NCI-H1092 (cell line): ENCODE measurements at places on chromosomes 16 and 17.

GRCh38 chr16:71637398-71637797 lies 11.4 kb downstream of the MARVELD3 start:
- DNase-seq: no peak

- no peak for DNase-seq
Measured at GRCh38 chr17:66468241-66469087, 166.1 kb downstream of the PRKCA start.

DNA sequence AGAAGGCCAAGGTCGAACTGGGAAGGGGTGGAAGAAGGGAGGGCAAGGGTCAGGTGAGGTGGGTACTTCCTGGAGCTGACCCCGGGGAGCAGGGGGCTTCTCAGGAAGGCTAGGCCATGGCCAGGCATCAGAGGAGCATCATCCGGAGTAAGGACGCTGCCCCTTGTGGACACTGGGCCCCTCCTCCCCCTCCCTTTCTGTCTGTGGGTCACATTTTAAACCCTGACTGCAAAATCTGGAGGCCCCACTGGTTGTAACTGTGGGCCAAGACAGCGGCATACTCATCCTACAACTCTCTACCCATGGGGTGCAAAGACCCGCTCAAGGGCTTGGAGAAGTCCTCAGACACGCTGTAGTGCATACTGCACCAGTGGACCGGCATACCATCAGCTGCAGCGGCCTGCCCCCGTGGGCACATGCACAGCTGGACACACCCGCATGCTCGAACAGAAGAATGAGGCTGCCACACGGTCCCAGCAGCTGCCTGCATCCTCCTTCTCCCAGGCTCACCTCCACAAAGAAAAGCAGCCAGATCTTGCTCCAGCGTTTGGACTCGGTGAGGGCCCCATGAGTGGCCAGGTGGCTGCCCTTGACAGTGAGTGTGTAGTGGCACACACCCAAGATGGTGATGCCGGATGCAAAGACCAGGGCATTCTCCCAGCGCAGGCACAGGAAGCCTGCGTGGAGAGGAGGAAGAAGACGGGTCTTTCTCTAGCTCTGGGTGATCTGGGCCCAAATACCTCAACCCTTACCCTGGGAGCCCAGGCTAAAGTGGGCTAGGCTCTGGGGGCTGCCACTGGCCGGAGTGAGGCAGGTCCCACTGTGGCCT lies 1.2 kb downstream of the FADS6 start:
- DNase-seq: no peak

- no peak for DNase-seq
Measured at GRCh38 chr16:66525396-66526180, 24.3 kb downstream of the TK2 start.

- peak; percentile 47 for DNase-seq
Measured at GRCh38 chr17:49880291-49881053, 32.6 kb upstream of the TAC4 start.

- no peak for DNase-seq
Measured at GRCh38 chr17:72974605-72975232, 117.8 kb downstream of the SLC39A11 start.

DNA sequence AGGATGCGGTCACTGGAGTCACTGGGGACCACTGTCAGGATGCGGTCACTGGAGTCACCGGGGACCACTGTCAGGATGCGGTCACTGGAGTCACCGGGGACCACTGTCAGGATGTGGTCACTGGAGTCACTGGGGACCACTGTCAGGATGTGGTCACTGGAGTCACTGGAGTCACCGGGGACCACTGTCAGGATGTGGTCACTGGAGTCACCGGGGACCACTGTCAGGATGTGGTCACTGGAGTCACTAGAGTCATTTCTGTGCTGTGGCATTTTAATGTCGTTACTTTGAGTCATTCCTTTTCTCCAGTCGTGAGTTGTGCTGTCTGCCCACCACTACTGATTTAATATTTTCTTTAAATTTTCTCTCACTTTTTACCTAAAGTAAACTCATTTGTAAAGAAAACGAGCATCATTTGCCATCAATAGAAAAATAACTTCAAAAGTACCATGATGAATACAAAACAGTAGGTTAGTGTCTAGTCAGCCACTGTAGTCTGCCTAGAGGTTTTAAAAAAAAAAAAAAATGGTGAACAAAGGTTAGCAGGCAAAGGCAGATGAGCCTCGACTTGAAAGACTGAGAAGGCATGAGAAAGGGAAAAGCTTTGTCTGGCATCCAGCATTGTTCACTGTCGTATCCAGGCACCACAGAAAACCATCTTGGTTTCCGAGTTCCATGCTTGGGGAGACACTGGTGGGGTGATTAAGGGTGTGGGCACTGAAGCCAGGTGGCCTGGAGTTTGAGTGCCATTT lies 346.6 kb downstream of the SNX29 start:
- no peak for DNase-seq

- no peak for DNase-seq
Measured at GRCh38 chr17:76738468-76738850, 540 bp downstream of the MFSD11 start.

DNA sequence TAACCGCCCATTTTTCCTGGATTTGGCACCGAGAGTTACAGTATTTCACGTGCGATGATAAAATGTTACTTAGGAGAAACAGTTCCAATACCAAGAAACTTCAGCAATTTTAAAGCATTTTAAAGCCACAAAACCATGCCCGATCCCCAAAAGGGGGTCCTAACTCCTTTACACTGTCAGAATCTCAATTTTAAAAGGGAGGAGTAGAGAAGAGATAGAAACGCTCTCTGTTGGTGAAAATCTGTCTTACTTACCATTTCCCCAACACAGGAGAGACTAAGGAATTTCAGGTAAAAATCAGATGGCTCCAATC lies 526 bp upstream of the RNASEK start:
- DNase-seq: no peak

DNA sequence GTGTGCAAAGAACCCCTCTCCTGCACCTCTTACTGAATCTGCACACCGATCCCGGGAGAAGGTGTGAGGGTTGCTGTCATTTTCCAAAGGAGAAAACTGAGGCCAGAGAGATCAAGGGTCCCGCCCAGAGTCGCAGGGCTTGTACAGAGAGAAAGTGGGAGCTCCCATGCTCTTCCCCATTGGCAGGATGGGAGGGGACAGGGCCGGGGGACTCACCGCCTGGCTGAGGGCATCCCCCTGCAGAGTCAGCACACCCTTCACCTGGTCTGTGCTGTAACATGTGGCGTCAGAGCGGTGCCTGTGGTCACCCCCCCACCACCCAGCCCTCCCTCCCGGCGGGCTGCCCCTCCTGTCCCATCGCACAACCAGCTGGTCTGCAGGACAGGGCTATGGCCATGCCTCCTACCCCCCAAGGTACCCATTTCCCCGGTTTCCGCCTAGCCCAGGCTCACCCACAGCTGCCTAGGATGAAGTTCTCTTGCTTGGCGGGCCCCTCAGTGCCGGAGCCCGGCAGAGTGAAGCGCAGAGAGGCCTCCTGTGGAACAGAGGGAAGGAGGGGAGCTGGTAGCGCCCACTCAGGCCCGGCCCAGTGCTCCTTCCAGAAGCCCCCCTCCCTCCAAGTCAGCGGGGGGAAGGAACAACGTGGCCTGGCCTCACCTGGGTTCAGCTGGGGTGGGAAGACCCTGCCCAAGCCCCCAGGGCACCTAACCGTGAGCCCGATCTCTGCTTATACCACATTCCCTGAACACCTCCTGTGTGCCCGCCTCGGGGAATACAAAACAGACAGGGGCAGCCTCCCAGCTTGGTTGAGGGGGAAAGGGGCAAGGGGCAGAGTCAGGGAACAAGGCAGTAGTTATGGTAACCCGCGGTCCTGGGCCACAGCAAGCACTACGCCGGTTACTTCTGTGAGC lies 1.1 kb downstream of the ROGDI start:
- no peak for DNase-seq

GRCh38 chr17:40522961-40523310 lies 21.5 kb upstream of the TNS4 start:
- DNase-seq: no peak

DNA sequence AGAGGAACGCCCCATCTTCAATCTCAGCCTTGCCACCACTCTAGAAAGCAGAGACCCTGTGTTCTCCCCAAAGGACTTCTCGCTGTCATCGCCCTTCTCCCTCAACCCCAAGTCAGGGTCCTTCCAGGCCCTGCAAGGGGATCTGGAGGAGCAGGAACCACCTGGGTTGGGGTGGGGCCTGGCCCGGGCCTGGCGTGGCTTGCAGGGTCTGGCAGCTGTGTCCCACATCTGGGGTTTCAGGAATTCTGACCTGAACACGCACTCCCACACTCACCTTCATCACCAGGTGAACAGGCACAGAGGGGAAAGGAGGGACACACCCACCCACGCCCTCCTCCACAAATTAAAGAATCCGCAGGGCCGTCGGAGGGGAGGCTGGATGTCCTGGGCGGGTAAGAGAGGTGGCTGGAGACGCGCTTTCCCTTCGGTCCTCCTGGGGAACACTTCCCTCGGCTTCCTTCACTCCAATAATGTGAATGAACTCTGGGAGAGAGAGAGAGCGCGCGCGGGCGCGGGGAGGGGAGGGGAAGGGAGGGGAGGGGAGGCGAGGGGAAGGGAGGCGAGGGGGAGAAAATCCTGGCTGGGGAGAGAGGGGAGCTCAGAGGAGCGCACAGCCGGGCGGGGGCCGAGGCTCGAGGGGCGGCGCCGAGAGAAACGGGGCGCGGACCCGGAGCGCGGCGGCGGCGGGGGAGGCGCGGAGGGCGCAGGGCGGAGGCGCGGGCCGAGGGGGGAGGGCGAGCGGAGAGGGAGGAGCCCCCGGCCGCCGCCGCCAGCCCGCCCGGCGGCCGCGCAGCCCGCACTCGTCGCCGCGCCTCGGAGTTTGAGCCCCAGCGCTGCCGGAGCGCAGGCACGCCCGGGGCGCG lies at the start of gene CACNG4:
Gene CACNG4 (plus strand): TSS at position 799 of the 863 bp plus-strand sequence. CDS start 205 bp downstream, outside the sequence.
- peak; percentile 37 for DNase-seq

DNA sequence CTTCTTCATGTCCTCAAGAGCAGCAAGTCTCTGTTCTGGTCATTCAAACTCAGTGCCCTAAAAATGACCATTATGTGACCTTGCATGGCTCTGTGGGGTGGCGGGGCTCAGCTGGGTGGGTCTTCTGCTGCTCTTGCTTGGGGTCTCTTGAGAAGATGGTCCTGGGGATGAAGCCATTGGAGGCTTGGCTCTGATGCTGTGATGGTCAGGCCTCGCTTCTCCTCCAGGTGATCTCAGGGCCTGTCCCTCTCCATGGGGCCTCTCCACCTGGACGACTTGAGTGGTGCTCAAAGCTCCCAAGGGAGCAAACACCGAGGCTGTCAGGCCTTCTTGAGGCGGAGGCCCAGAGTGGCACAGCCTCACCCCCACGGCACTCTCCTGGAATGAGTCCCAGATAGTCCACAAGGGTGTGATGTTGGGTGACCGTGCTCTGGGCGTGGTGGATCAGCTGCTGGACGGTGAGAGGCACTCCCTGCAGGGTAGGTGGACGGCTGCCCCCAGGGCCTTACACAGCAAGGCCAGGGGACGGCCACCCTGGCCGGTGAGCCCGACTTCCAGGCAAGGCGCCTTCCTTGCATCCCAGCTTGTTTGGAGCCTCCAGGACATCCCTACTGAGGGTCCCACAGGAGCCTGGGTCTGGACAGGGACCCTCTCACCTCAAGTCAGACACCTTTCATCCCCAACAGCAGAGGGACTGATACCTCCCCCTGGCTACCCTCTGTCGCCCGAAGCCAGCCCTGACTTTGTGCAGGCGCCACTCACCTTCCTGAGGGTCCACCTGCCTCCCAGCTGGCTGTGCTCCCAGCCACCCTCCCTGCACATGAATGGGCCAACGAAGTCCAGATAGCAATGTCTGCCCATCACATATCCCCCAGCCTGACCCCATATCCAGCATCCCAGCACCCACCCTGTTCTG lies 48.7 kb downstream of the USP22 start:
- DNase-seq: no peak

DNA sequence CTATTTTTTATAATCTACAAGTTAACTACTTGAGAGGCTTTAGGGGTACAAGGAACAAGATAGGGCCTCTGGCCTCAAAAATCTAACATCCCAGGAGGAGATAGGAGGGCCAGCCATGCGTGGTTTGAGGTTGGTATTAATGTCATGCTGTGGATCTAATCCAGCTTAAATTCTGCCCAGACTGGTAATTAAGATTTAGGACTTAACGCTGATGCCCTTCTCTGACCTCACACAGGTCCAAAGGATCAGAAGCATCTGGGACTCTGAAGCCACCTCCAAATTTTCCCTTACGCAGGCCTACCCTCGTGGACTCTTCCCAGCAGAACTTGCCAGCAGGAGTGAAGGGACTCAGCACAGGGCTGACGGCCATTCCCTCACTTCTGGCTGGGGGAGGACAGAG lies 15.1 kb downstream of the SLC6A4 start:
- DNase-seq: no peak

DNA sequence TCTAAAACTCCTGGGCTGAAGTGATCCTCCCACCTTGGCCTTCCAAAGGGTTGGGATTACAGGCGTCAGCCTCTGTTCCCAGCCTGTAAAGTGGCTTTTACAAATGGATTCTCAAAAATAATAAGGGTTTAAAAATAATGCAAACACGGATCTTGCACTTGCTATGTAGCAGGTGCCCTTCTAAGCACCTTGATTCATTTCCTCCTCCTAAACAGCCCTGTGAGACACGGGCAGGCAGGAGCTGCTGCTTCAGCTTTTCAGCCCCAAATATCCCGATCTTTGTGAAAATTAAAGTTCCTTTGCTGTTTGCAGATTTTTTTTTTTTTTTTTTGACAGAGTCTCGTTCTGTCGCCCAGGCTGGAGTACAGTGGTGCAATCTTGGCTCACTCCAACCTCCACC lies 31.7 kb downstream of the NAGPA start:
- no peak for DNase-seq

- no peak for DNase-seq
Measured at GRCh38 chr17:40818343-40818732, 4.1 kb downstream of the KRT10 start.

DNA sequence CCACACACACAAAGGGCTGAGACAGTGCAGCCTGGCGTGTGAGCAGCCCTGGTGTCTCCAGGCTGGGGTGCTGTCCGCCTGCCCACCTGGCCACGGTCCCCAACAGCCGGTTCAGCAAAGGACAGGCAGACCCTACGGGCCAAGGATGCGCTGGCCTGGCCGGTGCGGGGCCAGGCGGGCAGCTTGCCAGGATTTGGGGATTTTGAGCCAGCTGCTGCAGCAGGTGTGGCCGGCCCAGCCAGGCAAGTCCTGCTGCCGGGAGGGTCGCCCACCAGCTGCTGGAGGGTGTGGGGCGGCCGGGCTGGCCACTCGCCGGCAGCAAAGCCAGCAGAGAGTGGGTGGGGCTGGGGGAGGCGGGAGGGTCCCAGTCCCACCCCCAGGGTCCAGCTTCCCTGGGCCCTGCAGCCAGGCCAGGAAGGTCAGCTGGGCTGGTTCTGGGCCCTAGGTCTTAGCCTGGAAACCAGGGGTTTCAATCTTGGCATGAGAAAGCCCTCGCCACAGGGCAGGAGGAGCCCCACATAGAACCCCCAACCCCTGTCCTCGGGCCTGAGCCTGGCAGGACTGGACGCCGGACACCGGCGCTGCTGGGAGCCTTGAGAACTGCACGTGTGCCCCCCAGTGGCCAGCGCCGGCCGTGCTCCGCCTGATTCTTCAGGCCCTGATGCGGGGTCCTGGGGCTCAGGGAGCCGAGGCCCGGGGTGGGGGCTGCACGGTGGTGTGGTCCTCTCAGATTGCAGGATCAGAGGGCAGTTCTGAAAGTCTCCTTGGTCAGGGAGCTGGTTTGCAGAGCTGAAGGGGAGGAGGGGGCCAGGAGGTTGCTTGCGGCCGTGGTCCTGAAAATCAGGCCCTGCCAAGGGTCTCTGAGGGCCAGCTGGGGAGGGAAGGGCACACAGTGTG lies 17.6 kb upstream of the SSTR5 start:
- DNase-seq: peak; percentile 24
